Smooth muscle cell of the coronary artery (primary cell): ENCODE measurements at places on chromosomes 2 and 18. TPM values are rescaled to one million over a fixed set of nuclear protein-coding genes. Genes with fewer than 3 reads are reported as not detected.

SLC25A52 gene
- total RNA-seq = not detected in 2 replicates

ITGA4 gene
- total RNA-seq = 8.9 and 63.1 TPM in 2 replicates

RTP5 gene
- not detected in 2 replicates for total RNA-seq

HNRNPA3 gene
- 8.1 and 32.2 TPM in 2 replicates for total RNA-seq

ADAM23 gene
- 1.3 and 2.4 TPM in 2 replicates for total RNA-seq

LHCGR gene
- total RNA-seq = not detected in 2 replicates

ACTG2 gene
- total RNA-seq = 0.35 and 0.60 TPM in 2 replicates

LMAN1 gene
- total RNA-seq = 119 and 174 TPM in 2 replicates

TMEFF2 gene
- 0.12 and 0.60 TPM in 2 replicates for total RNA-seq

PARD6G gene
- 0.75 and 2.3 TPM in 2 replicates for total RNA-seq

LRRC30 gene
- not detected in 2 replicates for total RNA-seq

PMAIP1 gene
- 1.4 and 3.8 TPM in 2 replicates for total RNA-seq

EDAR gene
- total RNA-seq = not detected in 2 replicates

CDH2 gene
- 16.1 and 337 TPM in 2 replicates for total RNA-seq

CNTNAP5 gene
- 0.38 TPM in 1 of 2 replicates, not detected in the other for total RNA-seq

MAPK4 gene
- total RNA-seq = not detected in 2 replicates

SAG gene
- total RNA-seq = not detected in 2 replicates

GALR1 gene
- total RNA-seq = under 0.01 TPM in 1 of 2 replicates, not detected in the other

COLEC12 gene
- total RNA-seq = 49.6 and 58.5 TPM in 2 replicates

ANKRD23 gene
- 0.53 and 1.4 TPM in 2 replicates for total RNA-seq

NT5C1B gene
- not detected in 2 replicates for total RNA-seq

CDH7 gene
- not detected in 2 replicates for total RNA-seq

SULT1C2 gene
- 1.1 TPM in 1 of 2 replicates, not detected in the other for total RNA-seq

ZNF521 gene
- total RNA-seq = 4.4 and 31.2 TPM in 2 replicates

SCN9A gene
- total RNA-seq = 0.83 and 2.6 TPM in 2 replicates

MALL gene
- 6.1 and 10.2 TPM in 2 replicates for total RNA-seq

SCYGR8 gene
- not detected in 2 replicates for total RNA-seq

ELOA2 gene
- total RNA-seq = not detected in 2 replicates

SERPINB4 gene
- 3.7 TPM in 1 of 2 replicates, not detected in the other for total RNA-seq

LINC00305 gene
- total RNA-seq = not detected in 2 replicates

UGT1A5 gene
- total RNA-seq = not detected in 2 replicates

RSAD2 gene
- total RNA-seq = 0.08 and 0.82 TPM in 2 replicates

TRABD2A gene
- total RNA-seq = 0.98 and 8.9 TPM in 2 replicates

AQP4 gene
- total RNA-seq = not detected in 2 replicates

ABCB11 gene
- not detected in 2 replicates for total RNA-seq

FOXI3 gene
- not detected in 2 replicates for total RNA-seq

MERTK gene
- 0.23 and 0.90 TPM in 2 replicates for total RNA-seq

AQP12B gene
- total RNA-seq = not detected in 2 replicates

TMEM169 gene
- total RNA-seq = 0.30 and 0.47 TPM in 2 replicates

RAX gene
- total RNA-seq = not detected in 2 replicates
